EL (cell line): ENCODE measurements at places on chromosomes 6 and 20.

GRCh38 chr6:78909391-78909790, 42.0 kb downstream of the IRAK1BP1 start:
- DNase-seq, result peak; percentile 52

DNA sequence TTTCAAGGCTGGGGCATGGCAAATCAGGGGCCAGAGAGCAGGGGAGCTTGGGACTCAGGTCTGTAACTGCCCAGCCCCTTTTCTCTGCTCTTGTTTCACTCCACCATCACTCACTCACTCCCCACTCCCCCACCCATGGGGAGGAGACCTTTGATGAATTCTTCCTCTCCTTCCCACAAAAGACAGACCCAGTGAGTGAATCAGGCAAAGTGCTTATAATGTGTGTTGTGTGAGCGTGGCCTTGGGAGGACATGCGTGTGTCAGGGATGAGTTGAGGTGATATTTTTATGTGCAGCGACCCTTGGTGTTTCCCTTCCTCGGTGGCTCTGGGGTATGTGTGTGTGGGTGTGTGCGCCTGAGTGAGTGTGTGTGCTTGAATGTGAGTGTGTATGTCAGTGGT, 1.0 kb upstream of the CUL9 start:
- DNase-seq, result peak; percentile 24

DNA sequence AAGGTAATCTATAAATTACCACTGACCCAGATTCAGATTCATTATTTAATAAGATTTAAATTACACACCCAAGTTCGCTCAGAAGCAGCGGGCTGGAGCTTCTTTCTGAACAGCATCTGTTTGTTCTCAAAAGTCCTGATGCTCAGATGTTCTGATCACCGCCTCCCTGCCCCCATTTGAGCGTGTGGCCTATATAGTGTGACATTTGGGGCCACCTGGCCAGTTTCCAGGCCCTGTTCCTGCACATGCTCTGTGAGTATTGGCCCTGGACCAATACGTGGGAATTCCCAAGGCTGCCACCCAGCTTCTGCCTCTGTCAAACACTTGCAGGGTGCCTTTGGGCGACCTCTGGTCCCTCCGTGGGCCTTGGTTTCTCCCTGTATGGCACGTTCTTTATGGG, 228.8 kb downstream of the TFAP2C start:
- DNase-seq, result no peak

DNA sequence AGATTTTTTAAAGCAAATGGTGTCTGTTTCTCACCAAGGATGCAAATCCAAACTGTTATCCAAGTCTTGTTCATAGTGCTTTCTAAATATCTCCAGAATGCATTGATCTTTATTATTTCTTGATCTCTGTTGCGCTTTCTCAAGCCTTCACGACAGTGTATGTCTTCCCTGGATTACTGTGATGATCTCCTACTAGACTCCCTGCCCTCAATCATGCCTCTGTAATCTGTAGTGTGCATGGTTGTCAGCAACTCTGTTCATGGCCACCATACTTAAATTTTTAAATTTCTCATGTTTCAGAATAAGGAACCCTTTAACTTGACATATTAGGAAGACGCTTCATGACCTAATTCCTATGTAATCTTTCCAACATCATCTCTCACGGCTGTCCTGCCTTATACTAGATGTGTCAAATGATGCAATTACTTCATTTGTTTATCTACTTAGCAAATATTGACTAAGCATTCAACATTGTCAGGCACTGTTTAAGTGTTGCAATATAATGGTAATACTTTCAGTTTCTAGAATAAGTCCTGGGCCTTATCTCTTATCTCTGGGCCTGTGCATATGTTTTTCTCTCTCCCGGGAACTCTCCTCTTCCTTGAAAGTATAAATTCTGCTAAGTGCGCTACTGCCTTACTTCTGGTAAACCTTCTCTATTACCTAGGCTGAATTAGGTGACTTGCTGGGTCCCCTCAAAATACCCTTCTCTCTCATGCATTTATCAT, 25.6 kb upstream of the AHI1 start:
- DNase-seq, result peak; percentile 48

DNA sequence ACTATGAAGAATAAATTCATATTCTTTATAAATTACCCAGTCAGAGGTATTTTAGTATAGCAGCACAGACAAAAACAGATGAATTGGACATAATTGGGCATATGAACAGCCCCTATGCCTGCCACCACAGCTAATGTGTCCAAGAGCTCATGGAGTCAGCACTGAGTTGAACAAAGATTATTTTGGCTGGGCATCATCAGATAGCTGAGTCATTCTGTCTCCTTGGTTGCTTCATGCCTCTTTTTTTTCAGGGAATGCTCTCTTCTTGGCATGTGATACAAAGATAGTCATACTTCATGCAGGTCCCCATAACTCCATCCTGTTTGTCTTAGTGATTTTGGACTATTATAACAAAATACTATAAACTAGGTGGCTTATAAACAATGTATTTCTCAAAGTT, 275.6 kb downstream of the TENT5A start:
- DNase-seq, result peak; percentile 56

DNA sequence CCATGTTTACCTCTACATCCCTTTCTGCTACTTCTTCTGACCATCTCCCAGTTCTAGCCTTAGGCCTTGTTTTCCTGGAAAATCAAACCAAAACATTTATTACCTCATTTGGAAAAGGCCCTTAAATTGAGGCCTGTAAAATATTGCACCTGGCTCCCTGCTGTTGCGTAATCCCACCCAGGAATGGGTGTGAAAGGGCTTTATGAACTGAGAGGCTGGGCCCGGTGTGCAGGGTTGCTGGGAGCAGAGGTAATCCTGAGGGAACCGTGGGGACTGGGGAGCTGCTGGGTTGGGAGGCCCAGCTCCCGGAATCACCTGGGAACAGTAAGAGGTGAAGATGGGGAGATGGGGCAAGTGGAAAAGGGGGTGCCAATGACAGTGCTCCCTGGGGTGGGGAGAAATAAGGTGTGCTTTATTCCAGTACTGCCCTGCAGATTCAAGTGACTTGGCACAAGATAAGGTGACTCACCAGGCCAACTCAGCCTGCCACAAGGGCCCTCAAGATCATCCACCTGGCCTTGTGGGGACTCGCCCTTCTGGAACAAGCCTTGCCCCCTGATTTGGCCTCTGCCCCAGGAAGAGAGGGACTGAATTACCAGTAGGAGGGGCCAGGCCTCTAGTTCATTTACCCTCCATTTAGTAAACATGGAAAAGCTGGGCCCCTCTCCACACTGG, 44.2 kb downstream of the KCNK5 start:
- no peak for DNase-seq

- DNase-seq, result no peak
Observed at GRCh38 chr6:47736083-47736700, 37.8 kb downstream of the ADGRF4 start.

DNA sequence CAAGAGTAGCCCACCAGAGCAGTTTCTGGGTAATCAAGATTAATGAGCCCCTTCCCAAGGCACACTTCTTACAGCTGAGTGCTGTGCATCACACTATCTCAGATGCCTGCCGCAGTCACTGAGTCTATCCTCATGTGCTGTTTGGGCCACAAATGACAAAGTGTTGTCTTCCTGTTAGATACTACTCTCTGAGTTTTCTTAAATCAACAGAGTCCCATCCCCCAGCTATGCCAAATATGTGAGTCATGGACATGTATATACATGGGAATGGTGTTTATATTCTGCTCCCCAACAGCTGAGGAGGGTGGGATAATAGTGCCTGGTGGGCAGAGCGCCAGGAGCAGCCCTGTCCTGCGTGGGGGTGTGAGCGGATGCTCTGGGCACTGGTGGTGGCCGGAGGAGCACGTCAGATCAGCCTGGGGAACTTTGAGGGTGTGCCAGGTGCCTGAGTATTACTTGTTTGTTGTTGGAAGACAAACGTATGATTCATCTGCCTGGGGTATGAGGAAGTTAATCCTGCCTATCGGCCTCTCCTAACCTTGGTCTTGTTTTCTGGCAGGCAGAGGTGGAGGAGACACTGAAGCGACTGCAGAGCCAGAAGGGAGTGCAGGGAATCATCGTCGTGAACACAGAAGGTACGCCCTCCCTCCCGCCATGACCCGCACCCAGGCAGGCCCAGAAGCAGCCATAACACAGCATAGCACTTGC, 9.6 kb downstream of the DYNLRB1 start:
- peak; percentile 100 for DNase-seq

DNA sequence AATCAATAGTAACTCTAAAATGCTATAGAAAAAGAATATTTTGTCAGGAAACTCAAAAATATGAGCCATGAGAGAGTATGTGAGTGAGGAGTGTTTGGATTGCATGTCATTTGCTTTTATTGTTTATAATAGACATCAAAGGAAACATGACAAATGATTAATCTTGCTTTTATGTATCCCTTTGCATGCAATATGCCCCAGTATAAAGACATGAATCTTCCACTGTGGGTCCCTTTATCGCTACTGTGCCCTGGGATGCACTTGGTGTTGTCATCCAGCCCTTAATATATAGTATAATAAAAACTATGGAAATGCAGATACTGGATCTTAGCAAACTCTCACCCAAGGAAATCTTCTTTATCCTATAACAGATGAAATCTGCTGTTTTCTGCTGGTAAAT, 77.3 kb downstream of the LAMA4 start:
- DNase-seq, result no peak

DNA sequence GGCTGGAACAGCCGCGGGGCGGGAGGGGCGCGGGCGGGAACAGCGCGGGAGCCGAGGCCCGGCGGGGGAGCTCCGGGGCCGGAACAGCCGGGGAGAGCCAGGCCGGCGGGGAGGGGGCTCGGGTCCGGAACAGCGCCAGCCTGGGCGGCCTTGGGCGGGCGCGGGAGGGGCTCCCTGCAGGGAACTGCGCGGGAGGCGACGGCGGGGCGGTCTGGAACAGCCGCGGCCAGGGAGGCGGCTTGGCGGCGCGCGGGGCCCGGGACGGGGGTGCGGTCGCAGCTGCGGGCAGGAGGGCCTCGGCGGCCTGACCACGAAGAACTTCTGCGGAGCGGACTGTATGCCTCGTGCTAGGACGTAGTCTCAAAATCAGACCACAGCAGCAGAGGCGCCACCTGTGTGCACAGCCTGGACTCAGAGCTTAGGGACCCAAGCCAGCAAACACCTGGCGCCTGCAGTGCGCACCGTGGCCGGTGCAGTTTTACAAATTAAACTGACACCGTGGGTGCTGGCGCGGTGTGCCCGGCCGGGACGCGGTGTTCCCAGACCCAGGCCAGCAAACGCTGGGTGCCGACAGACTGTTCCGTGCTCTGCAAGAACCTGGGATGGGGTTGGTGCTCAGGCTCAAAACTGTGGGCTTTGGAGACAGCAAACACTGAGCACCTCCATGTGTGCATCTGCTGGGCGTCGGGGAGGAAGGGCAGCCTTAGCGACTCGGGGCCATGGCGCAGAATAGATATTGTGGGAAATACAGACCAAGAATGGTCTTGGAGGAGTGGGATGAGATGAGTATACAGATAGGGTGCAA, 572 bp downstream of the ZNF341 start:
- no peak for DNase-seq

GRCh38 chr6:125562156-125562555, 187.3 kb upstream of the HEY2 start:
- no peak for DNase-seq

DNA sequence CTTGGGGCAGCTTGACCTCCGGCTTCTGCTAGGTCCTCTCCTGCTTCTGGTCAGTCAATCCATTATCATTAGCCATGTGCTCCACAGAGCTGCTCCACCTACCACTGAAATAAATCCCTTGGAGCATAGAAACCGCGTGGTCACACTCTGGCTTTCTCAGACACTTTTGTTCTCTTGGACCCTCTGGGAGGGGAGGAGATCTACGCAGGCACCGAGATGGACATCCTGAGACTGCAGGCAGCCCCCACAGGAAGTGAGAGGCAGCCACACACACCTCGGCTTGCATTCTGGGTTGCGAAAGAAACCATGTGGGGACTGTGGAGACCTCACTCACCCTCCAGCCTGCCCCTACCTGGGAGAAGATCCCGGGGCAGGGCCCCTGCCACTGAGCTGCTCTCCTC, 79.5 kb downstream of the FYN start:
- DNase-seq, result no peak

DNA sequence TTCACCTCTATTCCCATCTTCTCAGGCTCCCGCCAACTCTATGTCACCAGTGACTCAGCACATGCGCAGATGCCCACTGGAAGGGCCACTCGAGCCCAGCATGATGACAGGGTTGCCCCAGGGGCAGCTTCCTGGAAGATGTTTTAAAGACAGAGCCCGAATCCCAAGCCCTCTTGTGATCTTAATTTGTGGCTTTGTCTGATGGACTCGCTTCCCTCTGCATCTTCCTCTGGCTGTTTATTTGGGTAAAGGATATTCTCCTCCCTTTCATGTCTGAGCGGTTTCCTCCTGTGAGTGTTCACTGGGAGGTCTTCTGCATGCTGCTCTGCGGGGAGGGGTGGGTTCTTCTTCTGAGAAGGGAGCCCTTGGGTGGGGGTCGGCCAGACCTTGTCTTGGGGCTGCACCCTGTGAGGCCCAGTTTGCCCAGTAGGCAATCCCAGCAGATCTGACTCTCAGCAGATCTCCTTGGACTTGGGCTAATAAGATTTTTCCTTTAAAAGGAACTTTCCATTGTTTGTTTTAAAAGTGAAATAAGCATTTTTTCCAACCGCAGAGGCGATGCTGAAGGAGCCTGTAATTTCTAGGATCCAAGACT, 401.0 kb downstream of the CDC5L start:
- DNase-seq, result no peak

DNA sequence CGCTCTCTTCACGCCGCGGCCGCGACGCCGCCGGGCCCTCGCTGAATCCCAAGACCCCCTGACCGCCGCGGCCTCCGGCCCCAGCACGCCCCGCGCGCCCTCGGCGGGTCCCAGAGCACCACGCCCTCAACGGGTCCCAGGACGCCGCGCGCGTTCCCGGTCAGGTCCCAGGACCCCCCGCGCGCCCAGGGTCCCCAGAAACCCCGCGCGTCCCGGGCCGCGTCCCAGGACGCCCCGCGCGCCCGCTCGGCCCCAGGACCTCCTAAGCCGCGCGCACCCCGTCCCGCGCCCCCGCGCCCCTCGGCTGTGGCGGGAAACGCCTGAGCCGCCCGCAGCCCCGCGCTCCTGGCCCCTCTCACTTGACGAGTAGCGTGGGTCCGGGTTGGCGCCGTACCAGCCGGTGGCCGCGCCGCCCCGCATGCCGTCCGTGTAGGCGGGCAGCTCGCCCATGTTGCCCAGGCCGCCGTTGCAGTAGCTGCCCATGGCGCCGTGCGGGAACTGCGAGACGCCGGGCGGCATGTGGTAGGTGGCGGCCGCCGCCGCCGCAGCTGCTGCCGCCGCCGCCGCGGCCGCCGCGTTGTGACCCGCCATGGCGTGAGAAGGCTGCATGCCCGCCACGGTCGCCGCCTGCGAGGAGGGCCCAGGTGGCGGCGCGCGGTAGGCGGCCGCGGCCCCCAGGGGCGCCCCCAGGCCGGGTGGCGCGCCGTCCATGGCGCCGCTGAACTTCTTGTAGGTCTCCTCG, 556 bp downstream of the NKX2-4 start:
- peak; percentile 23 for DNase-seq

GRCh38 chr6:85402922-85403321, 47.0 kb upstream of the NT5E start:
- no peak for DNase-seq

- DNase-seq, result peak; percentile 57
Observed at GRCh38 chr6:53546281-53546680, 1.4 kb upstream of the GCLC start.
